ENCODE measurements at places on chromosomes 3 and 15. TPM values are rescaled to one million over a fixed set of nuclear protein-coding genes. Genes with fewer than 3 reads are reported as not detected.

DNA sequence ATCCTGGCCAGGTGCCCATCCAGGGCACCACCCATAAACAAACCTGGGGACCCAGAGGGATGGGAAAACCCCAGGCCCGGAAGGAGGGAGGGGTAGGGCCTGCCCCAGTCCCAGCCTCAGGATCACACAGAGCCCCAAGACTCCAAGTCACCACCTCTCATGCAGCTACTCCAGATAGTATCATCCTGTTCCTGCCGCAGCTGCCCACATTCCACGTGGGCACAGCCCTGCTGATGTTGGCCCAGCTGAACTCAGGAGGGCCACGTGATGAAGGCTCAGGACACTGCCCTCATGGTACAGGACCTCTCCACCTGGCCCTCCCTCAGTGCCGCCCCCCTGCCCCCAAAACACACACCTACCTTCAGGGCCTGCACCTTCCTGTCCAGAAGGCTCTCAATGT, 69.5 kb downstream of the CACNA2D2 start:
- DNase-seq: no peak

- DNase-seq: no peak
Measured at GRCh38 chr3:106792716-106793115, 584.5 kb upstream of the CCDC54 start.

DNA sequence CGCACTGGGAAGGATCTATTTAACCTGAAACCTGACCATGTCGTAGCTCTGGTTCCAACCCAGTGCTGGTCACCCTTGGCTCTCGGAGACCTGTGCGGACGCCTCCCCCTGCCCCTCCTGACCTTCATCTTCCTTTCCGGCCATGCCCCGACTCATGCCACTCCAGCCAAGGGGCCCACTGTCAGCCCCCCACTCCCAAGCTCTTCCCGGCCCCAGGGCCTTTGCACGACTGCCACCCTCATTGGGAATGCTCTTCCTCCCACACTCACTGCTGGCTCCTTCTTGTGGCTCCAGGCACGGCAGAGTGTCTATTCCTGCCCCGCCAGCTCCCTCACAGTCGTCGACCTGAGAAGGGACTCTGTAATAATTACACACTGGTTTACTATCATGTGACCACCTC, 9.4 kb upstream of the IQSEC1 start:
- DNase-seq: no peak

Gene CADM2
- total RNA-seq: 233 TPM

- DNase-seq: no peak
Measured at GRCh38 chr15:78836333-78836732, 25.1 kb upstream of the ADAMTS7 start.

GRCh38 chr3:136280961-136281360, 30.8 kb downstream of the PCCB start:
- no peak for DNase-seq

- DNase-seq: no peak
Measured at GRCh38 chr3:191361456-191361855, 31.1 kb upstream of the UTS2B start.

Gene CPOX
- total RNA-seq: 11.5 TPM

- DNase-seq: peak; percentile 61
Measured at GRCh38 chr15:96340598-96341512, 10.4 kb downstream of the NR2F2 start.

Gene CKMT1A
- 15.7 TPM for total RNA-seq

- DNase-seq: no peak
Measured at GRCh38 chr3:156604642-156605144, 49.8 kb upstream of the SSR3 start.

DNA sequence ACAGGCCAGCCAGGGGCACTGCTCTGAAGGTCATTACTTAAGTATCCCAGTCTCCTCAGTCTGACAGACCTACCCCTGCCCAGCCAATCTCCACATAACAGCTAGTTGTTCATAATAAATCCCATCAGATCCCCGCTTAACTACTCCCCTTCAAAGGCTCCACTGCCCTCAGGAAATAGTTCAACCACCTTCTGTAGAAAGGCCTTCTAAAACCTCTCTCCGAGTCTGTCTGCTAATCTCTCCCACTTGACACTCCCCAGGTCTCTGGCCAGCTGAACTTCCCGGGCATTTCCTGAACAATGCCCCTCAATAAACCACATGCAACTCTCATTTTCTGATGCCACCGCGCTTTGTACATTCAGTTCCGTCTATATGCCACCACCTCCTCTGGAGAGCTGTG, 6.0 kb downstream of the PRC1 start:
- no peak for DNase-seq

- no peak for DNase-seq
Measured at GRCh38 chr3:8975081-8976020, 12.1 kb upstream of the RAD18 start.

DNA sequence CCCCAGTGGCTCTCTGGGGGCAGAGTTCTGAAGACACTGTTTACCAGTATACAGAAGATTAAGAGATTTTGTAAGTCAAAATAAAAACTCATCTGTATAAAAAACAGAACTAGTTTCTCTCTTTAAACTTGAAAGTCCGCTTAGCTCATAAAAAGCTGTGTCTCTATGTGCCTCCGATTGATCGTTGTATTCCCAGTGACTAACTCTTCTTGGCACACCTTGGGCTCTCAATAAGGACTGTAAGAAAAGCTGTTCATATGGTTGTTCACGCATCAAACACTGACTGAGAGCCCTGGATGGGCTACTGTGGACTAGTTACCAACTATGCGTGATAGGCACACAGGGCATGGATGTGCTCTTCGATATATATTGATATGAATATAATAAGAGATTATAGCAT, 107.9 kb downstream of the P3H2 start:
- DNase-seq: no peak

- no peak for DNase-seq
Measured at GRCh38 chr3:114899186-114899931, 247.7 kb downstream of the ZBTB20 start.

DNA sequence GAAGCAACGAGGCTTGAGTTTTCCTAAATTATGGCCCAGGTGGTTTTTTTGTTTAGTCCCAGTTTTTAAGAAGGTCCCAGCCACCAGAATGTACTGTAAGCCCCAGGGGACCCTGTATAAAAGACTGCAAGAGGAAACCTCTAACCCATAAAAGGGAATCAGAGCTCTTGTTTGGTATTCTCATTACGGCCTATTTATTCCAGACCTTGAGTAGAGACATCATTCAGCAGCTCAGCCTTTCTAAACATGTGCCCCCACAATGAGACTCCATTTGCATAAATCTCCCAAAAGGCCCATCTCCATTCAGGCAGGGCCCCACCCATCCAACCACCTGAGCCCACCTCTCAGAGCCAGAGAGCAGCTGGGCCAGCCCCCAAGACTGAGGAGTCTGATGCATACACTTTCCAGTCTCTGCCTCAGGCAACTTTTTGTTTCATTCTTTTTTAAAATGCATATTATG, 25.7 kb downstream of the ZDHHC3 start:
- DNase-seq: peak; percentile 52

DNA sequence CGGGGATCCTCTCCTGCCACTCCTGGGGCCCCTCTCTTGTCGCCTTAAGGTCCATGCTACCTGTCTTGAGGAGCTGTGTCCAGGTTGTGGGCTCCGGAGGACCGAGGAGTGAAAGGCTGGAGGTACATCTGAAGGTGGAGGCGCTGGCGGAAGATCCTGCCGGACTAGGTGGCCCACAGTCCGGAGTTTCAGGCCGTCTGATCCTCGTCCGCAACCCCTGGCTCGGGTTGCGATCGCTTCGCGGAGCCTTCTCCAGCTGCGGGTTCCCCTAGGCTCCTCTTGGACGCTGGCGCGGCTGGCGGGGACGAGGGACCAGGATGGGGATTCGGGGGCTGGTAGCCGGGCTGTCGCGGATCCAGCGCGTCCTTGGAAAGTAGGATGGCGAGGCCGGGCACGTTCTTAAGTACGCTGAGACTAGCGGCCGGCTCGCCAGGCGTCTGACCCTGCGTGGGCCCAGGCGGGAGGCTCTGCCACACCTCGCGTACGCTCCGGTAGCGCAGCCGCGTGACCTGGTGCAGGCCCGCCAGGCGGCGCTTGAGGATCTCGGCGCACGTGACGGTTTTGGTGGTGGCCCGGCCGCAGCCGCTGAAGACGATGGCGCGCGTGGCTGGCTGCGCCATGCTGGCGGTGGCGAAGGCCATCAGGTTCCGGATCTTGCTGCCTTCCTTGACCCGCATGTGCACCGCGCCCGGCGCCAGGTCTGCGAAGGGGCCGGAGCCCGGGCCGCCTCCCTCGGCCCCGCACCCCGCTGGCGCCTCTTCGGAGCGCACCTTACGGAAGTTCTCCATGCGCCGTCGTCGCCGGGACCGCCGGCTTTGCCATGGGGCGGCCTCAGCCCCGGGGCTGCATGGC, 550 bp downstream of the RPP25 start:
- DNase-seq: peak; percentile 83

DNA sequence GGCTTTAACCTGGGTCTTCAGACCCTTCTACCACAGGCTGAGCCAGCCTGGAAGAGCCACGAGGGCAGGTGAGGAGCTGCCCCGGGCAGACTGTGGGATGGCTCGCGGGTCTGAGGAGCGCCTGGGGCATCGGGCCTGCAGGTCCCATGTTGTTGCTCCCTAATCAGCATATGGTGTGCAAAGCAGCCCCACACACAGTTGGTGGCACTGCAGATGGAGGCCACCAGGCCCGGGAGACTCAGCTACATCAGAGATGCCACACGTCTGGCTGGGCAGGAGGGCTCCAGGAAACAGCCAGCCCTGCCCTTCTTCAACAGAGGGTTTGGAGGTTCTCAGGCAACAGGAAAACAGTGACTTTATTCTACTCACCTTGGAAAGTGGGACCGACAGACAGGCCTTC, 63.9 kb downstream of the XXYLT1 start:
- DNase-seq: no peak

DNA sequence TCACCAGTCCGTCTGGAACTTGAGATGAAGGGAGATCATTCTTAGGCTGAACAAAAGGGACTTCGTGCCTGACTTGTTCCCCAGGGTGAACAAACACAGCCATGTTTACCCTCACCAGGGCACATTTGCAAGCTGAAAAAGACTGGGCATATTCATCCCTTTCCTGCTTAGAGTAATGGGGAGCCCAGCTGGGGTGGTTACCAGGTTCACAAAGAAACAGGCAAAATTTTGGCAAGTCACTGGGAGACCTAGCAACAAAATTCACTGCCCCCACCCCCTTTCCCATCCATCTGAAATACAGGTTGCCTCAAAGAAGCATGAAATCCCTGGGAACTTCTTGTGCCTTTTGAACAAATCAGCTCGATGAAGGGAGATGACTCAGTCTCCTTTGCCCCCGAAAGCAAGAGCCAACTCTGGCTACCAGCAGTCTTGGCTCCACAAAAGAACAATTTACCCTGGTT, 775.0 kb downstream of the SQOR start:
- DNase-seq: no peak

DNA sequence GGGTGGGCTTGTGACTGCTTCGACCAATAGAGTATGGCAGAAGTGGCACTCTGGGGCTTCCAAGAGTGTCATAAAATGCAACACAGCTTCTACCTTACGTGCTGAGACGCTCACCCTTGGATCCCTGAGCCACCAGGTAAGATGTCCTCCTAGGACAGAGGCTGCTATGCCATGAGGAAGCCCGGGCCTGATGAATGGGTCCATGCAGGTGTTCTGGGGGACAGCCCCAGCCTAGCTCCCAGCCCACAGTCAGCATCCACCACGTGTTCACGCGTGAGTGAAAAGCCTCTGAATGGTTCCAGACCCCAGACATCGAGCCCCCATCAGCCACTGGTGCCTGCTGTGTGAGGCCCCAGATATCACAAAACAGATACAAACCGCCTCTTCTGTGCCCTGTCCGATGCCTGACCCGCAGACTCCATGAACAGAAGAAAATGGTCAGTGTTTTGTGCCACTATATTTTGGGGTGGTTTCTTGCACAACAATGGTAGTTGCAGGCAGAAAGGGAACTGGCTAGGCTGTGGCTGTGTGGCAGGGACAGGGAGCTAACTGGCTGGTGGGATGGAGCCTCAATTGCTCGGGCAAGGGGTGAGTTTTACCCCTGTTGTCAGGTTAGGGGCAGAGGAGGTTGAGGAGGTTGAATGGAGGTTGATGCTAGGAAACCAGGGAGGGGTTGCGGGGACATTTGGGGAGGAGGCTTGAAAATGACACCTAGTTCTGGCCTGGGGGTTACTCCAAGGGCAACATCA, 92.2 kb downstream of the LINGO1 start:
- no peak for DNase-seq

- no peak for DNase-seq
Measured at GRCh38 chr15:45585069-45585791, 1.9 kb upstream of the BLOC1S6 start.

Gene KIF15
- 5.8 TPM for total RNA-seq

DNA sequence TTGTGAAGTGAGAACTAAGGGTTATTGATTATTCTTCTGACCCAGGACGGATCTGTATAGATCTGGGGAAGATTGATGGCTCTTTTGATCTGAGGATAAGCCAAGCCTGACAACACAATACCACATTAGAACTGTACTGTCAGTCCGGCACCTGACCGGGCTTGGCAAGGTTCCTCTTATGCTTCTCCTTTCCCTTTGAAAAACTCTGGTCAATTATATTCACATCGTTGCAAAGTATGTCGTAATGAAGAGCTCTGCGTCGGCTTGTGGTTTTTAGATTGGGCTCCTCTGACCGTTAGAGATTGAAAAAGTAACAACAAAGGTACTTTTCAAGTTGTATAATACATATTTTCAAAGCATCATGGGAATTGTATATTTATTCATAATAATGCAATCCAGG, 389.8 kb downstream of the NR2F2 start:
- no peak for DNase-seq

- no peak for DNase-seq
Measured at GRCh38 chr3:146709969-146710368, 104.8 kb upstream of the PLSCR5 start.

DNA sequence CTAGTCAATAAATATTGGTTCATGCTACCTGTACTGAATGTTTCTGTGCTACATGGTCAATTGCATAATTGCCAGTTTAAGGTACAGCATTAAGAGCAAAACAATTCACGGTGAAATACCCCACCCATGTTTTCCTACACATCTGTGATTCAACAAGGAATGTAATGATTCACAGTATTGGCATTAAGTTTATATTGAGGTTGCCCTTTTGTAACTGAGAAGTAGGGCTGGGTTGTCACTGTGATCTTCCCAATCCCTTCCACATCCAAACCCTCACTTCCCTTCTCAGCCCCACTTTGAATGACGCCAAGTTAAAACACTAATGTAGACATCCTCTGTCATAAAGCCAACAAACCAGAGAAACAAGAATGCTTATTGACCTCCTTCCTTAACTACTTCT, 112.0 kb upstream of the TJP1 start:
- DNase-seq: no peak

DNA sequence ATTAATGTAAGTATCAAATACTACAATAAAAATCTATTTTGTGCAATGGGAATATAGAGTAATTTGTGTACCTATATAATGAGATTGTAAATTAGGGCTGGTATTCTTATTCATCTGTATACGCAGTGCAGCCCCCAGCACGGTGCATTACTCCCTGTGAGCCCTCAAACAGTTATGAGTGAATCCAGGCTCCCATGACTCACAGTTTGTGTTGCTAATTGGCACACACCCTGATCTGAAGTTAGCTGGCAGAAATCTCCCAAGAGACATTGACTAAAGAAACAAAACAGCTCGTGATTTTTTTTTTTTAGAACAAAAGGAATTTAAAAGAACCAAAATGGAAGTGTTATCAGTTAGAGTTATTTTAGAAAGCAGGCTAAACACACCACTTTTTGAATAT, 15.7 kb downstream of the GK5 start:
- DNase-seq: no peak

Gene PLSCR5
- total RNA-seq: not detected

Measured in glutamatergic neuron (in vitro differentiated cells).